ENCODE measurements at places on chromosomes 16 and 17.
A peak's percentile ranks its signal among the peaks of the same experiment; 100 is the strongest.

- DNase-seq, result no peak
Measured at GRCh38 chr17:65099941-65100315, 37.2 kb upstream of the RGS9 start.

DNA sequence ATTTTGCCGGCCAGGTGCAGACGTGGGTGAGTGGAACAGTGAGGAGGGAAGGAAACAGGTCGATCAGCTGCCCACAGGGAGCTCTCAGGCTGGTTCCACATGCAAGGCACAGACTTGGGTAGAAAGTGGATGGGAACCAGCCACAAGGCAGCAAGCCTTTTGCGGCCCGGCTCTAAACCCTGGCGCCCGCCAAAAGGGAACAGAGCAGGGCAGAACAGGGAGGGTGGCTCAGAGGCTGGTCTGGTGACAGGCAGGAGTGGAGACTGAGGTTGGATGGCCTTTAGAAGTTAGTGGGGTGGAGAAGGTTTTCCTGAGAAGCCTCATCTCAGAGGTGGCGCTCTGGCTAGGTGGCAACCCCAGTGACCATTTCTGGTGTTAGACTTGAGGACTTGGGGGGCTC, 10.4 kb downstream of the LLGL2 start:
- DNase-seq, result no peak

DNA sequence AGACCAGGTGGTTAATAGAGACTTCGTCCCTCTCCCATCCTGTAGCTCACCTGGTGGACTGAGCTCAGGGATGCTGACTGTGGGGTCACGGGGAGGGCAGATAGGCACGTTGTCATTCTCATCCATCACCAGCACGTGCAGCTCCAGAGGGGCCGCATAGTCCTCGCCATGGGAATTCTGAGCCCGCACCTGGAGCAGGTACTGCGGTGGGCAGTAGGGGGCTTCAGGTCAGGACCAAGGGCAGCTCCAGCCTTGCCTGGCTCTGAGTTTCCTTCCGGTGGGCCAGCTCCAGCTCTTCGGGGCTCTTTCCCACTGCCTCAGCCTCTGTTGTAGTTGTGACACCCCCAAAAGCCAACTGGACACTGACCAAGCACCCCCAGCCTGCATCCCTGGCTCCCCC, 5.6 kb downstream of the CDH16 start:
- DNase-seq, result no peak

- DNase-seq, result no peak
Measured at GRCh38 chr16:65716737-65717700, 595.2 kb upstream of the CDH11 start.

DNA sequence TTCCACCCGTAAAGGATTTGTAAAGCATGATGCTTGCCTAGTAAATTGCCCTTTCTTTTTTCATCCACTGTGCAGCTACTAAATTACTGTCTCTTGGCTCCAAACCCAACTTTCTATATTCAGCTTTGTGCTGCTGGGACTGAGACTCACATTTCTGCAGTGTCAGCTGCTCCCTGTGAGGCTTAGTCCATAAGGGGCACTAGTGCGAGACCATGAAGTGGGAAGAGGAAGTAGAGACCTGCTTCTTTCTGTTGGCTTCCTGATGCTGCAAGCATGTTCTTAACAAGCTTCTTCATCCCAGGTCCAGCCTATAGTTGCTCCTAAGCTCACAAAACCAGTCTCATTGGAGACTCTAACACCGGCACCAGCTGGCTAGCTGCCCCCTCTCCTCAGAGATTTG, 74.9 kb upstream of the HS3ST2 start:
- DNase-seq, result no peak

- DNase-seq, result peak; percentile 98
Measured at GRCh38 chr17:76397687-76398522, 13.5 kb downstream of the SPHK1 start.

GRCh38 chr17:69230939-69231338, 2.3 kb upstream of the ABCA10 start:
- no peak for DNase-seq

DNA sequence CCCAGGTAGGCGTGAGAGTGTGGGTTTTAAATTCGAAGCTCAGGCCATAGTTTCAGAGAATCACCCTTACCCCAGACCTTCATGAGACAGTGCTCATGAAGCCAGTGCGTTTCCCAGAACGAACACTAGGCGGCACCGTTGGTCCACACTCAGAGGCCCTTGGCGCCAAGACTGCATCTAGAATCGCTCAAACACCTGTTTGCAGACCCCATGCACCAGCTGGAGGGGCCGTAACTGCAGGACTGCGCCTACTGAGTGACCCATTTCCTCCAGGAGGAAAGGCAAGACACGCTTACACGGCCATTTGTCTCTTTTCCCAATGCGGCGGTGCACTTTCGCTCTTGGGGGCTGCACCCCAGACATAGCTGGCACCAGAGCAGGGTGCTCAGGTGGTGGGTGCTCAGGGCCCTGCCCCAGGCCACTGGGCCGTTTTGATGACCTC, 34.0 kb downstream of the ADGRG5 start:
- DNase-seq, result peak; percentile 61

GRCh38 chr17:4901648-4902344, 1.1 kb downstream of the CHRNE start:
- no peak for DNase-seq

DNA sequence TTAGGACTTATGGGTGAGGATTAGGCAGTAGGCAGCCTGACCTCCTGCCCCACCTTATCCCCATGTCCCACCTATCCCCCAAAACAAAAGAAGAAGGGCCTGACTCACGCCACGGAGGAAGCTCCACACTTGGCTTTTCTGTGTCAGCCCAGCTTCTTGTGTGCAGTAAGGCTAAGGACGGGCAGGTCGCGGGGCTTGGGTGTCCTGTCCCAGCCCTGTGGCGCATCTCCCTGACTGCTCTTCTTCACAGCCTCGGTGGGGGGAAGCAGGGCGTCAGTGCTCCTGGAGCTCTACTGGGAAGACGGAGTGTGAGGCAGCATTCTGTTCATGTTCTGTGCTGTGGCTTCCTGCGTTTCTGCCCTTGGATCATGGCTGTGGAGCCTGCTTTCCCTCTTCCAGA, 34.6 kb upstream of the ALDH3A2 start:
- no peak for DNase-seq

GRCh38 chr17:63698886-63699637, 863 bp downstream of the LIMD2 start:
- DNase-seq, result no peak

Data from H1 (cell line).